Activated gamma-delta T cell treated with Interleukin-2 at 50 U/mL for 16 hours (primary cell): ENCODE measurements at places on chromosomes 16 and 17.

- no peak for DNase-seq
Measured at GRCh38 chr16:28196387-28196987, 15.3 kb downstream of the XPO6 start.

- no peak for DNase-seq
Measured at GRCh38 chr17:61159221-61159814, 240.3 kb upstream of the TBX2 start.

DNA sequence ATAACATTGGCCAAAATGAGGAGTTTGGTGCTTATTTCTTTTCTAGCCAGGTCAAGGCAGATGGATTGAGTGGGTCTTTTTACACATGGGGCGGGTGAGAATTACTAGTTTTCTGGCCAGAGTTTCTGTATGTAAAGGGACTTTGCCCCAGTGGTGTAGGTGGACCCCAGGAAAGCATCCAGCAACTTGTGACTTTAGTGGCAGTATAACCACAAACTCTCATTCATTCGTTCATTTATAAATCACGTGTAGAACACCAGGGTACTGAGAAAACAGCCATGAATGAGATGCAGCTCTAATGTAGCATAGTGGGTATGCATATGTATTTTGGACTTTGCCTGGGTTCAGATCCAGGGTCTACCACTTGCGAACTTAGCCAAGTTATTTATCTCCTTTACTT is 8.1 kb downstream of the RAI1 start:
- DNase-seq = no peak

DNA sequence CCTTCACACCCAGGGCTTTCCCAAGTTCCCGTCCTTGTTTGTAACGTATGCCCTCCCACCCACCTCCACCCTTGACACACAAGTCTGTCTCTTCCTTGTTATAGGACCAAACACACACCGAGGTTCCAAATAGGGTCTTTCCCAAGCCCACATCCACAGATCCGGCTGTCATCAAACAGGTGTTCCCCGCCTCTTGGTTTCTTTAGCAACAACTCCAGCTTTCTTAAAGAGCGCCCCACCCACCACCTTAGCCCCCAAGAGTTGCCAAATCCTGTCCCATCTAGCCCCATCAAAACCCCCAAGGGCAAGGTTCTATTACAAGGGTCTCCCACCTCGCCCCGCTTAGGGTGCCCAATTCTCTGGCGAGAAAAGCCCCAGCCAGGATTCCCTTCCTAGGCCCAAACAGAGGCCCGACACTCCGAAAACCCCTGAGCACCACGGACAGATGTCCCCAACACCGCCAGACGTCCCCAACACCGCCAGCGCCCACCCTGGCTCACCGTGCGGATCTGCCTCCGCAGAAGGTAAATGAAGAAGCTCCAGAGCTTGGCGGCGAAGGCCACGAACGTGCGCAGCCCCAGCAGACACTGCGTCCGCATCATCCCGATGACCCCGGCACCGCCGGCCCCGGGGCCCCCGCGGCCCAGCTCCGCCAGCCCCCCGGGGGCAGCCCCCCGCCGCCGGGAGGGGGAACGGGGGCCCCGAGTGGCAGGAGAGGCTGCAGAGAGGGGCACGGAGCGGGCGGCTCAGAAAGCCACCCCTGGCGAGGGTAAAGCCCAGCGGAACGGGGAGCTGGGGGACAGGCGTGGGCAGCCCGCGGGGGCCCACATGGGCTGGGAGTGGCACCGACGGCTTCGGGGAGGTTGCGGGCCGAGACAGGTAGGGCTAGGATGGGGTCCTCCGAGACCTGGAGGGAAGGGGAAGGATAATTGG is 573 bp downstream of the CTDNEP1 start:
- peak; percentile 16 for DNase-seq

- no peak for DNase-seq
Measured at GRCh38 chr17:44859701-44860100, 12.0 kb downstream of the HIGD1B start.

- peak; percentile 80 for DNase-seq
Measured at GRCh38 chr17:38751808-38752307, 683 bp upstream of the PSMB3 start.

- no peak for DNase-seq
Measured at GRCh38 chr16:86555704-86556075, 655 bp upstream of the MTHFSD start.

- DNase-seq = no peak
Measured at GRCh38 chr17:27423651-27424050, 32.6 kb upstream of the KSR1 start.

- DNase-seq = no peak
Measured at GRCh38 chr16:10990378-10990777, 46.0 kb downstream of the CLEC16A start.
